H9 (cell line): ENCODE measurements at places on chromosomes 7 and 10. TPM values are rescaled to one million over a fixed set of nuclear protein-coding genes. Genes with fewer than 3 reads are reported as not detected.

DNA sequence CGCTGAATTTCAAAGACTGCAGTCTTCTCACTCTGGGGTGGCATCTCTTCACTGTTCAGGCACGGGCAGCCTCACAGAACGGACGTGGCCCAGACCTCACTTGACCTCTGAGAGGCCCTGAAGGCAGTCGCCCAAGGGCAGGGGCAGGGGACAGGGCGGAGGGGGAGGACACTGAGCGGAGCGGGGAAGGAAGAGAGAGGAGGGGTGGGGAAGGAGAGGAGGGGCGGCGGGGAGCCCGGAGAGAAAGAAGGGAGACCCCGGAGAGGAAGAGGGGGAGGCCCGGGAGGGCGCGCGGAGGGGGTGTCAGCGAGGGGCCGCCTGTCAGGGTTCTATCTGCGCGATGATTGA, 58.7 kb upstream of the COMTD1 start:
- DNase-seq, result no peak

Gene LLCFC1
- not detected in 2 replicates for total RNA-seq

GRCh38 chr7:18653381-18654155, 158.0 kb downstream of the HDAC9 start:
- DNase-seq, result no peak

- no peak for DNase-seq
Observed at GRCh38 chr7:139784648-139785047, 6.8 kb upstream of the HIPK2 start.

Gene HTR5A
- total RNA-seq, result not detected in 2 replicates

GRCh38 chr7:57205000-57205399, 72.8 kb upstream of the ZNF479 start:
- no peak for DNase-seq

DNA sequence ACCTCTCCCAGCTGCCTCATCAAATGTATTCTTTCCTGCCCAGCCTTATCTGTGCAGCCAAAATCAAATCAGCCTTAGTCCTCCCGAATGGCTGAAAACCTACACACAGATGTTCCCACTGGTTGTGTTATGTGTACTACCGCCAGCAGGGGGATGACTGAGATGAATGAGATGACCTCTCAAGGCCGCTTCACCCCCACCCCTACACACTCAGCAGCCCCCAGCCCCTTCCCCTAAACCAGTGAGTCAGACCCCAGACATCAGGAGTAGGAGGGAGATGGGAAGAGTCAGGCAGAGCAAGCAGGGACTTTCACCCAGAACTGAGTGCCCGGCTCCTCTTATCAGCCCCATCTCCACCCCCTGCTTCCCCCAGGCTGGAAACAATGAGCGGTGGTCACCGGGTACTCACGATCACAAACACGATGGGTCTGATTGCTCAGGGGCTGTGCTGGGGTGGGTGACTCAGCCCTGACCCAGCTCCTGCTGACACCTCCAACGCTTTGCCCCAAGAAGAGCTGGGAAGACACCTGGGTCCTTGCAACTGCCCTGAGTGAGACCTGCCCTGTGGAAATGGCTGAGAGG, 6.5 kb upstream of the C10orf105 start:
- peak; percentile 61 for DNase-seq

Gene INSIG1
- total RNA-seq, result 23.3 and 24.2 TPM in 2 replicates

- DNase-seq, result no peak
Observed at GRCh38 chr7:12625836-12626235, 55.3 kb downstream of the SCIN start.

- no peak for DNase-seq
Observed at GRCh38 chr7:91292506-91292905, 28.3 kb downstream of the FZD1 start.

Gene CLIP2
- total RNA-seq, result 21.6 and 22.5 TPM in 2 replicates

DNA sequence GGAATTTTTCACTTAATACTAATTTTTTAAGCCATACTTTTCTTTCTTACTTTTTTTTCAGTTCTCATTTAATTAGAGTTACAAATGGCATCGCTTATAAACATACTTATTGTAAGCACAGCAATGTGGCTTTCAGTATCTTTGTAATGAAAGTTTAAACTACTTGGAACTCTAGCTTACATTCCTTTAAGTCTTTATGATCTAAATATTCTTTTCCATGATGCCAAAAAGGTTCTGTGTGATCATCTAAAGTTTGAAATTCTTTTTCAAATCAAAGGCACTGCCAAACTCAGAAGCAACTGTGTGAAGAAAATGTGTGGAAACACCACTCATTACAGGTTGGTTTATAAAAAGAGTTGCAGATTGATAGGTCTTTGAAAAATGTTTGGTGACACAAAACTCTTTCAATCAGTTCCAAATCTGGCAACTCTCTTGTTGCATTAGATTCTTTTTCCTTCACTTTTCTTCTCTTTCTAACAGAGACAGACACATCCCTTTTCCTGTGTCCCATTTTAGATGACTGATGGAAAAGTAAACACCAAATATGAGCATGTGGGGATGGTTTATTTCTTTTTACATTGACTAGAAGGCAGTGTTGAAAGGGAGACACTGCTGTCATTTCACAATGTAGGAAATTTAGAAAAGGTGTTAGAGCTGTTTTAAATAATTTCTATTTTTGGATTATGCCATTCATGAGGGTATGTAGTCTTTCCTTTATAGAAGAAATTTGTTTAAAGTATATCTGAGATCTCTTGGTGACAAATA, 392.3 kb downstream of the SUGCT start:
- DNase-seq, result no peak

DNA sequence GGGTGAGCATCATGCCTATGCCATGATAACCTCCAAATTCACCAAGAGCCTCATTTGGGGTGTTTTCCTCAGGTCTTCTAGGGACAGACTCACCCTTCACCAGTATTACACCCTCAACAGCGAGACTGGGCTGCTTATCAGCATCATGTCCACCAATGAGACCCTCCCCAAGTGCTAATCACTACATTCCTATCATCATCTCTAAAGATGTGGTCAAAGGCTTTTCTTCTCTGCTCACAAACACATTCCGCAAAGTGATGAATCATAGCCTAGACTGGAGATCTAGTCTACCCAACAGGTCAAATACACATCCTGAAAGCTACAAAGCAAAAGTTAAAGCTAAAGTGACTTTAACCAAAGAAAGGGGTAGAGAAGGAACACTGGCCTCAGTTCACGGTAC, 75.3 kb upstream of the C7orf33 start:
- no peak for DNase-seq

DNA sequence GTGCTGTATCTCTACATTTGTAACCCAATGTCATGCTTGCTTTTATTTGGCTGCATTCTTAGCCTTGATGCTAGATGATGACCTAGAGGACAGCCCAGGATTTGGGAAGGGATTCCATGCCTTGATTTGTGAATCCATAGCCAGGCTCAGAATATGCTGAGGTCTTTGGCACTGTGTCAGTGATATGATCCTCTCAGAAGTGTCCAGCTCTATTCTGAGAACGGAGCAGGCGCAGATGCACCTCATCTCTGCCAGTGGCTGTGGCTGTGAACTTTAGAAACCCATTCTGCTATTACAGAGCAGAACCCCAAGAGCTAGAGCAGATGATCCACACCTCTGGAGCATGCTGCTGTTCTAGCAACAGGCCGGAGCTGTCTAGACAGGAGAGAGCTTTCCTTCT, 212.8 kb downstream of the TRIL start:
- DNase-seq, result no peak

GRCh38 chr10:120793088-120793487, 58.1 kb upstream of the WDR11 start:
- DNase-seq, result no peak

DNA sequence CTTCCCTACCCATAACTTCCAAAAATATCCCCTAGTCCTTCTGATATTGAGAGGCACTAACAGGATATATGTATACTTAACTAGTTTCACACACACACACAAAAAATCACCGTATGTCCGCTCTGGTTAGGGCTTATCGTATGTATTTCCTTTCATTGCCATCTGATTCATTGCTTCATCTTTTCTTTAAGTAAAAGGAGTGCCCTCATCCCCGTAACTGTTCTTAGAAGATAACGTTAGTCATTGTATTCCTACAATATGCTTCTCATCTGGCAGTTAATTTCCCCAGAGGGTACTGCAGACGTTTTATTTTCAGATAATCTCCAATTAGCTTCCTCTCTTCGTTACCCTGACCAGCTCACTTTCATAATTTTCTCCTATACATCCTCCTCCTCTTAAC, 37.3 kb downstream of the NRCAM start:
- DNase-seq, result no peak

DNA sequence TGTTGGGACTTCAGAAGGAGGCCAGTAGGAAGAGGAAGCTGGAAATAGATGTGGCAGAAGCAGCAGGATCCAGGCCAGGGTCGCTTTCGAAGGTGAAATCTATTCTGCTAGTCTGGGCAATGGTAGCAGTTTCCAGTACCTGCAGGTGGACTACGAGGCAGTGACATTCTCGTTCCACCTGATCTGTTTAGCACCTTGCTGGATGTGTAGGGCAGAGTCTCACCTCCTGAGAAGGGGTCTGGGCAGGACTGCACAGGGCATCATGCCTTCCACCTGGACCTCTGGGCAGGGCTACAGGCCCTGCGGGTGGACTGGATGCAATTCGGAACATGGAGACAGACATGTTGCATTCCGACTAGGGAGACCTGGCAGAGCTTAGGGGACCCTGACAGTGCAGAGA, 254.8 kb upstream of the ZNF32 start:
- DNase-seq, result no peak

Gene FAM180A
- not detected in 2 replicates for total RNA-seq

DNA sequence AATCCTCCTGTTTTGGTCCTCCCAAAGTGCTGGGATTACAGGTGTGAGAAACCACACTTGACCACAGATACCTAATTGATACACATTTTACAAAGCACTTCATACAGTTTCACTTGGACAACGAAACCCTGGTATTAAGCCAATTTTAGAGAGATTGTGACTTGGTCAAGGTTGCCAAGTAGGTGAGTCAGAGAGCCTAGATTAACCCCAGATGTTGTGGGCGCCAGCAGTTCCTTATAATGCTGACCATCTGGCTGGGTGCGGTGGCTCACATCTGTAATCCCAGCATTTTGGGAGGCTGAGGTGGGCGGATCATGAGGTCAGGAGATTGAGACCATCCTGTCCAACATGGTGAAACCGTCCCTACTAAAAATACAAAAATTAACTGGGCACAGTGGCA, 4.9 kb upstream of the PHKG1 start:
- no peak for DNase-seq

- no peak for DNase-seq
Observed at GRCh38 chr10:62996925-62997324, 136.2 kb upstream of the NRBF2 start.

Gene FIS1
- total RNA-seq, result 121 and 124 TPM in 2 replicates

DNA sequence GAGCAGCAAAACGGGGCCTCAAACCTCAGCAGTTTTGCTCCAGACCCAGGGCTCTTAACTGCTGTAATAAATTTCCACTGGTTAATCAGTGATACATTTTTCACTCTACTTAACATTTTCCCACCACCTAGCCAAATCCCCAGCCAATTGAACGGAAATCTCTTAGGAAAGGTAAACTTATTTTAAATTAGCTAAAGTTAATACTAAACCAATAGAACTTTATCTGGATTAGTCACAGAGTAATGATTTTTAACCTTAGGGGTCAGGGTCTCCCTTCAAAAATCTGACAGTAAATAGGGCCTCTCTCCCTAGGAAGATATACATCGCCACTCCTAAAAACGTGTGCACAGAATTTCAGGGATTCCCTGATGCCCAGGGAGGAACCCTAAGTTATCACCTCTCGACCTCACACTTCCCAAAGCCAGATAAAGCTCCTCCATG, 87.4 kb upstream of the KMT2E start:
- no peak for DNase-seq

Gene AKR1C1
- total RNA-seq, result 1.9 and 2.0 TPM in 2 replicates

DNA sequence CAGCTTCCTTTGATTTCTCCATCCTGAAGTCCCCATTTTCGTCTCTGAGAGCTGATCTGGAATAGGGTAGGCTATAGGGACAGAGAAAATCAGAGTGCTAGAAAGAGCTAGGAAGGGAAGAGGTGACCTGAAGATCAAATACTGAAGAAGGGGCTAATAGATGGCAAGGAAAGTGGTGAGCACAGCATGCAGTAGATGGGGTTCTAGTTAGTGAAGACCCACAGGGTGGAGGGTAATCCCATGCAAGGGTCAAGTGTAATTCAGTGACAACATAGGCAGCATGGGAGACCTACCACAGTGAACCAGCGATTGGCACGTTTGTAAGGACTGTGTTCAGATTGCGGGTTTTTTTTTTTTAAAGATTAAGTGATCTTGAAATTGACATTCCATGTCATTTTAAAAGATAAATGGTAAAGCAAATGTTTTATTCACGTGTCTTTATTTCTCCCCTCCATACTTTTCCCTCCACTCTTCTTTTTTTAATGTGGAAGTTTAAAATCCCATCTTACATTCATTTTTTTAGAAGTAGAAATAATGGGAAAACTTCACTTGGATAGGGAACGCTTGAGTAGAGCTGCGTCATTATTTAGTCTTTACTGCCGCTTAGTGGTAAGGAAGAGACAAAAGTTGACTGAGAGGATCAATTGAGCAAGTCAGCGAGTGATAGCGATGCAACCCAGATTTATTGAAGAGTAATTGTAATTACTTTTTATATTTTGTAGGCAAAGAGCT, 21.0 kb upstream of the ABI1 start:
- no peak for DNase-seq

- no peak for DNase-seq
Observed at GRCh38 chr10:51313773-51314478, 239.6 kb downstream of the PRKG1 start.

DNA sequence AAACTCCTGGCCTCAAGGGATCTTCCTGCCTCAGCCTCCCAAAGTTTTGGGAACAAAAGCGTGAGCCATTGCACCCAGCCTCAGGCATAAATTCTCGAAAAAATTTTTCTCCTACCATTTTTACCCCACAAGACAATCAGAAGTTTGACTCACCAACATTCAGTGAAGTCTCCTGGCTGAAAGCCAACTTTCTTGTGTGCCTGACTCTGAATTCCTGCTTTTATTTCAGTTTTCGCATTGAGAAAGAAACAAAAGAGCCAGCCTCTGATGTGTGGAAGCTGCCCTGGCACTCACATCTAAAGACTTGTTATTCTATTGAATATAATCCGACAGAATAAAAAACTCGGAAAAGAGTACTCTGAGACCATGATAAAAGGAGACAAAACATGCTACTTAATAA, 402.9 kb downstream of the MAGI2 start:
- no peak for DNase-seq

- no peak for DNase-seq
Observed at GRCh38 chr10:22682237-22683139, 31.9 kb downstream of the PIP4K2A start.

- no peak for DNase-seq
Observed at GRCh38 chr10:122999347-122999746, 9.2 kb downstream of the IKZF5 start.

Gene OR6B1
- not detected in 2 replicates for total RNA-seq

GRCh38 chr7:48084727-48085432, 4.2 kb upstream of the UPP1 start:
- DNase-seq, result no peak

DNA sequence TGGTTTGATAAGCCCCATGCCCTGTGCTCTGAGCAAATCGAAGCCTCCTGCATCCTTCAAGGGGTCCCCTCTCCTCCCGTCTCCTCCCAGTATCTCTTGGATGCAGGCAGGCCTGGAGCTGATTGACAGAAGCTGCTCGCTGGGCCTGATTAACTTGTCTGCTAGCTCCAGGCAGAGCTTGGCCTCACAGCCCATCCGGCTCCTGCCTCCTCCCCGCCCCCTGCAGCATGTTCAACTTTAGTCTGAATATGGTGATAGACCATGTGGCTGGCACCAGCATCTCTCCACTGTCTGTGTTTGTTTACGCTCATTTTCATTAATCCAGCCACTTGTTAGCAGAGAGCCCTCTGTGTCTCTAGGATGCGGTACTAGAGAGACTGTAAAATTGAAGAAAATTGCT, 432.2 kb downstream of the DPP6 start:
- peak; percentile 47 for DNase-seq

Gene CCZ1
- total RNA-seq, result 139 and 146 TPM in 2 replicates

GRCh38 chr10:21668831-21669230, 134.8 kb downstream of the MLLT10 start:
- no peak for DNase-seq

Gene ECD
- 39.9 and 41.6 TPM in 2 replicates for total RNA-seq

Gene ZNF488
- total RNA-seq, result 2.9 and 3.2 TPM in 2 replicates
